ENCODE measurements at places on chromosomes 1 and 21. TPM values are rescaled to one million over a fixed set of nuclear protein-coding genes. Genes with fewer than 3 reads are reported as not detected.

The BTBD19 gene
- 3.9 TPM for total RNA-seq

The RGS13 gene
- total RNA-seq, result not detected

The C1orf21 gene
- 50.9 TPM for total RNA-seq

The ADAMTS5 gene
- total RNA-seq, result 9.3 TPM

The GNAI3 gene
- total RNA-seq, result 21.8 TPM
